ENCODE measurements at places on chromosomes 2 and 18.

GRCh38 chr2:191012845-191013681, 908 bp downstream of the STAT1 start:
- no peak for DNase-seq

DNA sequence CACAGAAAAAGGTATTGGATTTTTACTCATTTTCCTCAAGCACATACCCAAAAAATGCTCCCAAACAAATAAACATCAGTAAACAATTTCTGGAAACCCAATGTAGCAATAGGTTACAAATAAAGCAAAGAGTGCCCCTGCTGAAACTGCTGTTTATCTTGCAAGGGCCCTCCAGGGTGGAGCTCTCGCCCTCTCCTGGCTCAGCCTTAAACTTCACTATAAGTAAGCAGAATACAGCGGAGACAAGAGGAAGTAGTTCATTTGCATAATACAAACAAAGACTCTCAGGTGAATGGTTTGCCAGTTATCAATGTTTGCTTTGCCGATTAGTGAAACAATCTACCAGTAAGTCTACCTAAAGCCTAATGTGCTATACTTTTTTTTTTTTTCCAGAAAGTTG, 437.6 kb downstream of the DLGAP1 start:
- peak; percentile 21 for DNase-seq

GRCh38 chr2:47070155-47070919, 84.8 kb downstream of the STPG4 start:
- DNase-seq, result no peak

- DNase-seq, result peak; percentile 18
Measured at GRCh38 chr2:61272421-61273070, 110.6 kb downstream of the C2orf74 start.

DNA sequence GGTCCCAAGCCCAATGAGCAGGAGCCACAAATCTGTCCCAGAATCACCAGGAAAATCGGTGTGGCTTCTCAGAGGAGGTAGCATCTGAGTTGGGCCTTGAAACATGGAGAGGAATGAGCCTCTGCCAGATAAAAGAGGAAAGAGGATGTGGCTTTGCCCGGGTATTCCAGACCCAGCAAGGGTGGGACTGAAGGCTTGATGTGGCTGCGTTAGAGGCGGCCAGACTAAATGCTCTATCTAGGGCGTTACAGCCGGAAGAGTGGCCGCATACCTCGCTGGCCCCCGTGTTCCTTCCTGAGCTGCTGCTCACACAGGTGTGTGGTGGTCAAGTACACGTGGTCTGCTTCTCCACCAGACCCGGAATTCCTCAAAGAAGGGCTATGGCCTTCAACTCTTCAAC, 33.9 kb upstream of the POMC start:
- DNase-seq, result no peak

DNA sequence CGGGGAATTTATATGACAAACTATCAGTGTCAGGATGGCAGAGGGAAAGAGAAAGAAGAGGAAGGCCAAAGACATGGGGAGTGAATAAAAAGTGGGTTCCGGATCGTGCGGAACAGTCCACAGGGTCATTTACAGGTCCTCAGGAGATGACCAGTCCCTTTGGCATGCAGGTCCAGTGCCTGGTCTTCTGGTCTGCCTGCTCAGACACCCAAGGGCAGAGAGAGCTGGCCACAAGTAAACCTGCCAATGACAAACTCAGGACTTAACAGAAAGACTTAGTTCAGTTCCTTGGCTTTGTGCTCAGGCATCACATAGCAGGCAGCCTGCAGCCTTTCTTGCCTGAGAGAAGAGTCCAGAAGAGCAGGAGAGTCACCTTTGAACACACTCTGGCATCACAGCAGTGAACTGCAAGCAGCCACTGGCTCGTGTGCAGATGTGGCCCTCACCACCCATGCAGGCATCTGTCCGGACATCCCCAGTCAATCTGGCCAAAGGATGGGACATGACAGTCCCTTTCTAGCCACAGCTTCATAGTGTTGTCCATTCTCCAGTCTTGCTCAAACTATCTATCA, 14.0 kb downstream of the TMEM127 start:
- DNase-seq, result no peak

- no peak for DNase-seq
Measured at GRCh38 chr2:41827354-41827971, 220.4 kb upstream of the PKDCC start.

DNA sequence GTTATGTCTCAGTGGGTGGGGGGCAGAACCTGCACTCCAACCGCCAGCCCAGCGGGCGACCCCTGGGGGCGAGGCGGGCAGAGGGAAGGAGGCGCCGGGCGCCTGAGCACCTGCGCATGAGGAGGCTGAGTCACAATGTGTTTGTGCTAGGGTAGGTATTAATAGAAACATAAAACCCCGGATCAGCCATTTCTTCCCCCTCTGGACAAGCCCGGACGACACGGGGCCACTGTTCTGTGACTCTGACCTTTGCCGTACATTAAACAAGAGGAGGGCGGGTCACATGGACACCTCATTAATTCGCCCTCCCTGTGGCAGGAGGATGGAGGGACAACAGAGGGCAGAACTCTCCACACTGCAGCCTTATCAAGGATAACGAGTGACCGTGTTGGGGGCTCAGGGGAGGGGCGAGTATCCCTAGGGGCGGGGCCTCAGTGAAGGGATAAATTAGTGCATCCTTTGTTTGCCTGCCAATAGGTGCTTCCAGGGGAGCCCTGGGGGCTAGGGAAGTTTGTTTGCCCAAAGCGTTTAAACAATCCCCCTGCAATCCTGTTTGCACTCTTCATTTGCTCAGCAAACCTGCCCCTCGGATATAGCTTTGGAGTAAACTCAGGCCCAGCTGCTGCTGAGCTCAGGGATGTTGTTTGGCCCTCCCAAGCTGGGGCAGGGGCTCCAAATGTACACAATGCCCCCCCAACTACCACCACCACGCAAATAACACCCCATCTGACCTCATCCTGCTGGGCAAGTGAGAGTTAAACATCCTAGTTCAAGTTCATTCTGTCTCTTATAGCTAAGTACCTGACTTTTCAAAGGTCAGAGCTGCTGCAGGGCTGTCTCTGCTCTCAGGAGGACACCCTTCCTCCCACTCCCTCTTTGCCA, 171.2 kb upstream of the GLI2 start:
- no peak for DNase-seq
